ENCODE measurements at places on chromosomes 5 and 9.

GRCh38 chr9:71146511-71146910, 25.1 kb upstream of the TRPM3 start:
- DNase-seq = no peak

GRCh38 chr9:110148384-110148783, 59.6 kb downstream of the C9orf152 start:
- DNase-seq = no peak

GRCh38 chr5:156376751-156377150, 49.8 kb downstream of the SGCD start:
- DNase-seq = no peak

- no peak for DNase-seq
These were observed 1.9 kb downstream of the HDAC3 start for GRCh38 chr5:141634720-141635119.

DNA sequence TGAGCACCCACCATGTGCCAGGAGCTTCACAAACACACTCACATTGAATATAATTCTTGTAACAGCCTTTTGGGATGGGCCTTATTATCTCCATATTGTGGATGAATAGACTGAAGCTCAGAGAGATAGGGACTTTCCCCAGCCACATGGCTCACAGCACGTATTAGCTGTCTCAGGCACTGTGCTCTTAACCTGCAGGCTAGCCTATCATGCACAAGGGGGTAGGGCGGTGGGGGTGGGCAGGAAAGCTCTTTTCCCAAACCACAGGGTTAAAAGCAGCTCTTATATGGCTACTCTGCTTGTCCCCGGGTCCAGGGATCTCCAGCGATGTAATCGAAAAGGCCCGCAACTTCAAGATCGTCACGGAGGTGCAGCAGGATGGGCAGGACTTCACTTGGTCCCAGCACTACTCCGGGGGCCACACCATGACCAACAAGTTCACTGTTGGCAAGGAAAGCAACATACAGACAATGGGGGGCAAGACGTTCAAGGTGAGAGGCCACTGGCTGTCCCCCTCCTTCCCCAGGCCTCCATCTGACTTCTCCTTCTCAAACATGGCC, 2.6 kb downstream of the FABP6 start:
- no peak for DNase-seq

DNA sequence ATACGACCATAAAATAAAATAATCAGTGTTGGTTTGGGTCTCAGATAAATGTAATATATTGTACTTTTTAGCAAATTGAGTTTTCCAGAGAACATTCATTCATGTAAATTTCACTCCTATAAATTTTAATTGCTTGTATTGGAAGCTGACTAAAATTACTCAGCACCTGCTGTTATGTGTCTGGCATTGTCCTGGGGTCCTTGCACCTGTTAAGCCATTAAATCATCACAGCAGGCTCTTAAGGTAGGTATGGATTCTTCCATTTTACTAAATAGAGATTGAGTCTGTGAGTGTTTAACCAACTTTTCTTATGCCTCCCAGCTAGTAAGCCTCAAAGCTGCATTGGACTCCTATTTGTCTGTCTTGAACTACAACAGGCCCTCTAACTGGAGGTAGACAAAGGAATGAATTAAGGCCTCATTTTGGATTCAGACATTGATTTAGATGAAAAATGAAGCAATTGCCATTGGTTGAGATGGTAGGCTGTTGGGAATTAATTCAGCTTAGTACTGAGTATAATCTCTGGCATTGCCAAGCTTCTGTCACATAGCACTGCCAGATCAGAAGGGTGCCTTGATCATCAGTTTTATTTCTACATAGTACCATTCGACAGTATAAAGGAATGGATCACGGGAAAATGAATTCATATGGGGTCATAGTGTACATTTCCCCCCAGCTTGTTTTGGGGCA, 78.9 kb downstream of the PARP8 start:
- DNase-seq = no peak

GRCh38 chr5:37991301-37992299, 151.8 kb upstream of the GDNF start:
- DNase-seq = no peak

GRCh38 chr5:78647838-78648358, 674 bp downstream of the LHFPL2 start:
- no peak for DNase-seq

- DNase-seq = no peak
These were observed 55.4 kb upstream of the MIER3 start for GRCh38 chr5:57007344-57007743.

DNA sequence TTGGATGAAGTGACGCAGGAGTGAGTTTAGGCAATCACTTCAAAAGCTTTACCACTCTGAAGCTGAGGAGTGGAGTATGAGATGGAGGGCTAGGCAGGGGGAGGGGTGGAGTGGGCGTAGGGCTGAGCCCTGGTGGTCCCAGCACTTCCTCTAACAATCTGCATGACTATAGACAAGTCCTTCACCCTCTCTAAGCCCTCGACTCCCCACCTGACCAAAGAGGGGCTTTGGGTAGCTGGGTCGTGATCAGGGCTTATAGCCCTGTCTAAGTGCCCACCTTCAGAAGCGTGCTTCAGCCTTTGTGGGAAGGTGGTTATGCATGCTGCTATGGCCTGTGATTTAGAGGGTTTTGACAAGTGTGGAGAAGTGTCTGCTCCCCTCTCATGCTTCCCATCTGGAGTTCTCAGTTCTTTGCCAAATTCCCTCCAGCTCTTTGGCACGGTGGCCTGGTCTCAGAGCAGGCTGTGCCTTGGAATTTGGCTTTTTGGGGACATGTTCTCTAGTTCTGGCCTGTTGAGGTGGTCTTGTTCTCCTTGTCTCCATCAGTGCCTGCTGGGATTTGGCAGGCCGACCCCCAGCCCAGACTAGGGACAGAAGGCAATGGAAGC, 53.0 kb downstream of the ACTBL2 start:
- DNase-seq = no peak

GRCh38 chr5:19928562-19929421, 59.2 kb downstream of the CDH18 start:
- peak; percentile 67 for DNase-seq

DNA sequence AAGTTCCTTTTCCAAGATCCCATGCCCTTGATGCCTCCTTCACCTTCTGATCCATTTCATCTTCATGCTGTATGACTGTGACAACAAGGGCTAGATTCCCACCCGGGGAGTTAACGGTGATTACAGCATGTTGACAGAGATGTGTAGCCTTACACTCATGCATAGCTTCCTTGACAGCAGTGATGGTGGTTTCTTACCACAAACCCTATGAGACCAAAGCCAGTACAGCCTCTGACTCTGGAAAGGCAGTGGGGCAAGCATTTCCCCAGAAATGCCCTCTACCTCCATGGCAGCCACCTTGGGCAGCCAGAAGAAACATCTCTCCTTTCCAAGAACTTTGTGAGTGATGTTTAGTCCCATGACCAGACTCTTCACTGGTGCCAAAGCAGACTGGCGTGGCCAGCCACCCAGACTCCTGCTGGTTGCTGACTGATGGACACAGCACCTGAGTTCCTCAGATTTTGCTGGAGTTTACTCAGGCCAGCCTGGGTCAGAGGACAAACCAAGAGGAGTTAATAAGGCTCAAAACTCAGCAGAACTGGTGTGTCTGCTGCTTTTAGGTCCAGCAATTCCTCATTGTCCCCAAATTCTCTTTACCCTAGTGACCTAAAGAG, 199.7 kb upstream of the SLC27A6 start:
- no peak for DNase-seq

DNA sequence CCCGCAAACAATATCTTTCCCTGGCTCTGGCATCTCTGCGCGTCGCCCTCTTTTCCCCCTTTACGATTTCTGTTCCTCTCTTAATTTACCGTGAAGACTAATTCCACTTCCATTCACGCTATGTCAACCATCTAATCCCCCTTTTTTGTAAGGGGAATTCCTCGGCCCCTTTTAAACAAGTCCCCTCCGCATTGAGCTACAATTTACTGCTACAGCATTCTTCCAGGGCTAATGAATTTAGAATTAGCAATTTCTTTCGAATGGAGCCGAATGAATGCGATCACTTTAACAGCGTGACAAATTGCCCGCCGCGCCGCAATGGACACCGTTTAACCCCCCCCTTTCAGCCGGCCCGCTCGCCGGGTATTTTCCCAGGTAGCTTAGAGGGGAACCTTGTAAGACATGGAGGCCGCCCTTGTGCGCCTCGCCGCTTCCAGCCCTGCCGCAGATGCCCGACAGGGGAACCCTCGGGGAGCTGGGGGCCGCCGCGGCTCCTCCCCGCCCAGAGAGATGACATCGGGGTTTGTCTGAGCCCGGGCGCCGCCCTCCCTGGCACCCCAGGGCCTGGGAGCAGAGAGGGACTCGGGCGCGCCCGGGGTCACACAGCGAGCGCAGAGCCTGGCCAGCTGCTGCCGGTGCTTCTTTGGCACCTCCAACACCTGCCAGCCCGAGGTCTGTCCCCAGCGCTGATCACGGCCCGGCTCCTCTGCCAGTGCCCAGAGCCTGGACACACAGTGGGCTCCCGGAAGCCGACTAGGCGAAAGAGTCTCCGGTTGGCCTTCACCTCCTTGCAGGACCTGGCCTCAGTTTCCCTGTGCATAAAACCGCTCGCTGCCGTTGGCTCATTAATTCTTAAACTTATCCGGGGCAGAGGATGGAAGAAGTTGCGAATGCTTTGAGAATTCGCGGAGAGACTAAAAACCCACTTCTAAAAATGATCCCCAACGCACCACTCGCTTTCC, 1.3 kb downstream of the PRDM12 start:
- DNase-seq = no peak

DNA sequence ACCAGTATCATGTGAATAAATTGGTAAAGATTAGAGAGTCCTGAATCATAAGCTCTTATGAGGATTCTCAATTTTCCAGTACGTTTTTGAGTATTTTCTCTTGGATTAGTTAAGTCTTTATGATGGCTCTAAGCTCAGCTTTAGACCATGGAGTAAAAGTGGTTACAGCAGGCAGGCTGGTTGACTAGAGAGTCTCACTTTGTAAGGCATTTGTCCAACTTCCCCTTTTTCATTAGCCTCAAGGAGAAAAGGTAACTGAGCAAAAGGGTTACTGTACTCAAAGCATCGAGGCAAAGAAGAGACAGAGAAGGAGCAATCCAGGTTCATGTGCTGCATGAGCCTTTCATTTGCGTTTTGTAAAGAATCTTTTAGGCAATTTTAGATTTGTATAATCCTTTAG, 8.5 kb downstream of the NOP16 start:
- DNase-seq = no peak

DNA sequence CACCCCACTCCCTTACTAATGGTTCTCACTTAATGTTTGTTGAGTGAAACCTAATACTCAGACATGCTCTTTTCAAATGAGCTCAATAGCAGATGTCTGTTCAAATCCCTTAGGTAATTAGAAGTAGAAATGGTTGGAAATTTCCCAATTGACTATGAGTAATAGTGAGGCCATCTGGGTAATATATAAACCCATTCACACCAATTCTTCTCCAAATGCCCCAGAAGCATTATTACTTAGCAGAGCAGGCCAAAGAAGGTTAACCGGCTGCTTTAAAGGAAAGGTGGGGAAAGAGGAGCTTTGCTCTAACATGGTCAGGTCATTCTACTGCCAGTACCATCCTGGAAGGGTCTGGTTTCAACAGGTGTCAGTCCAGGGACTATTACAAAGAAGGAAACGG, 119.5 kb upstream of the MTAP start:
- no peak for DNase-seq

DNA sequence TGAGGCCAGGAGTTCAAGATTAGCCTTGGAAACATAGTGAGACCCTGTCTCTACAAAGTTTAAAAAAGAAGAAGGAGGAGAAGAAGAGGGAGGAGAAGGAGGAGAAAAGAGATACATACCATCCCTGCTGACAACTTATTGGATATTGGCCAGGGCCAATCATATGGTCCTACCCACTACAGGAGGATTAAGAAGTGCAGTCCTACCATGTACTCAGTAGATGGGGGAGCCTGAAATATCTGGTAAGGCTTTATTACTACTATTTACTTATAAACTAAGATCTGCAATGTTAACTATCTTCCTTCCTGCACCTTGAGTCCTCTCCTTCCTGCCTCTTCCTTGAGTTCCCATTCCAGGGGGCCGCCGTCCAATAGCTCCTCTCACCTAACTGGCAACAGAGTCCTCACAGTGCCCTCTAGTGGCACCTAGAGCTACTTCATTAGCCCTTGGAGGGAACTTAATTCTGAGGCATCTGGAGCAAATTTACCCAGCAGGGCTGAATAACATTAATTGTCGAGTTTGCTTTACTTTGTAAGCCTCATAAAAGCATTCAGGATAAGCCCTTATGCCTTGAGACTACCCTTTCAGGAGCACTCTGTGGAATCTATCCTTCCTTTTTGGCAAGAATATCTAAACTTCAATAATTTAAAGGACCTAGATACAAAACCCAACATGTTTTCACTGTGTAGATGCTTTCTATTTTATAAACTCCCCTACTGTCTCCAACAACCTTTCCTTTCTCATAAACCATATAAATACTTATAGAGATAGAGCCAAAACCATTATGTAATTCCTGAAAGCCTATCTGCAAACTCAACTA, 39.1 kb upstream of the RANBP6 start:
- DNase-seq = no peak

GRCh38 chr9:105438141-105438806, 9.6 kb upstream of the FSD1L start:
- DNase-seq = no peak
